ENCODE measurements at places on chromosomes 13 and 19.

DNA sequence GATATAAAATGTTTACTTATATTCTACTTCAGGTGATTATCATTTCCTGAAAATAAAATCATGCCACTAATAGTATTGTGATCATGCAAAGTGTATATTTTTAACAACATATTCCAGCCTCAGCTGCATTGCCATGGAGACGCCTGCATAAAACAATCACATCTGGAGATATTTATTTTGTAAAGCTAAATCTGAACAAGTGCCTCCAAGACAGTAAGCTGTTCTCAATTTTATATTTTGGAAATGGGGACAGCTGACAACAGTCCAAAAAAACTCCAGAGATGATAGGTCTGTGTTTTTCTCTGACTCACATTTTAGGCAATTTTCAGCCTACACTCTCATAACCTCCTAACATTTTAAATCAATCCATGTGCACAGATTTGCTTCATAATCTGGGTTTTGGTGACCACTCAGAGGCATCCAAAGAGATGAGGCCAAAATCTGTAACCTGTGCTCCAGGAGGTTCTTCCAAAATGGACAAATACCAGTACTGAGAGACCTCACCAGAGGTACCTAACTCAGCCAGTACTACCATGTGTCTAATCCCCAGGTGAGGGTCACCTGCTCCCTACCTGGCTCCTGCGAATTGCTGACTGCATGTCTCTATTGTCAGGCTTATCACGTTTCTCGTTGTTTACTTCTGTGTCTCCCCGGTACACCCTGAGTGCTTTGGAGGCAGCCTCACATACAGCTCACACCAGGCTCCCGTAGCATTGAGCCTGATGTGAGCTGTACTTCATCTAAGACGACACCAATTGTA lies 62.7 kb downstream of the COL4A1 start:
- no peak for DNase-seq

GRCh38 chr19:21677696-21678418 lies 89.5 kb downstream of the ZNF100 start:
- DNase-seq = no peak

DNA sequence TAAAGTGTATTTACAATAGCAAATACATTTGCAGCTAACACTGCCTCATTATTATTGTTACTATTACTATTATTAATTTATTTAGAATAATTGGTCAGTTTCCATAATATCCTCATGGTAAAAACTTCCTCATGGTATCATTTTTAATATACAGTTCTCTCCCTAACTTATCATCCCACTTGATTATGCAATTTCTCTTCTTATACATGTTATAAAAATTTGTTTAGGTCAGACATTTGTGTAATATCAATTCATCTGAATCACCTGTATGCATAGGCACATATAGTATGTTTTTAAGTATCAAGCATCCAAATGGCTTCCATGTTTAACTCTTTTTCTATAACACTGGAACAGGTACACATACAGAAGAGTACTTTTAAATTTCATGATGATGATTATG lies 210.8 kb upstream of the STARD13 start:
- DNase-seq = no peak

GRCh38 chr19:5403968-5404640 lies 51.1 kb upstream of the ZNRF4 start:
- peak; percentile 2 for DNase-seq

GRCh38 chr13:73698859-73699258 lies 435.3 kb downstream of the KLF12 start:
- no peak for DNase-seq

- DNase-seq = no peak
These were observed 1096.8 kb upstream of the PCDH20 start for GRCh38 chr13:62512194-62513141.

Data from stimulated activated CD8-positive, alpha-beta memory T cell treated with anti-CD3 and anti-CD28 coated beads, Interleukin-2, amount 100 ng/mL, for 1 hour (primary cell).